Mesothelial cell of epicardium (in vitro differentiated cells): ENCODE measurements at places on chromosomes 6 and 20. TPM values are rescaled to one million over a fixed set of nuclear protein-coding genes. Genes with fewer than 3 reads are reported as not detected.

DNA sequence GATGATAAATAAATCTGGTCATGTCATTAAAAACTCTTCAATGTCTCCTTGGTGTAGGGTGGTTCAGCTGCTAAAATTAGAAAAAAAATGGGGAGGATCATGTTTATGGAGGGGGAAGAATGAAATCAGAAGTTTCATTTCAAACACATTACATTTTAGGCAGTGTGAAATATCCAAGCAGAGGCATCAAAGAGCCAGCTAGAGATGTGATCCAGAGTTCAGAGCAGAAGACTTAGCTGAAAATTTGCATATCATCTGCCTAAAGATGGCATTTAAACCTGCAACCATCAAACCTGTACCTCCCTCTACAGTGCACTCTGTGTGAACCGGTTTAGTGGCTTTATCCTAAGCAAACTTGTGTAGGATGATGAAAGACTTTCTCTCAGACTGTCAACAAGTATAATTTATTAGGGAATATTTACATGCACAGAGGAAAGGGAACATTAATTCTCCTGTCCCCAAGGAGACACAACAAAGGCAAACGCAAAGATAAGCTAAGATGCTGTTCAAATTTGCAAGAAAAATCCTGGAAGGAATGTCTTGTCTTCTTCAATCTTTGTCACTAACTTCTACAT lies 84.8 kb upstream of the PLEKHG1 start:
- H3K27me3 ChIP-seq, result no peaks in the 10 kb centered on the region
- DNase-seq, result no peak
- H3K36me3 ChIP-seq, result no peaks in the 10 kb centered on the region
- peak overlapping the region; percentile 3 for H3K4me3 ChIP-seq
- peak overlapping the region; percentile 85 for H3K27ac ChIP-seq

- no peaks in the 10 kb centered on the region for H3K4me1 ChIP-seq
- H3K27ac ChIP-seq, result no peak overlapping the region
- no peak overlapping the region for H3K4me3 ChIP-seq
- no peaks in the 10 kb centered on the region for H3K36me3 ChIP-seq
- no peak for DNase-seq
These were observed 16.8 kb upstream of the EEF1A1 start for GRCh38 chr6:73537677-73538076.

DNA sequence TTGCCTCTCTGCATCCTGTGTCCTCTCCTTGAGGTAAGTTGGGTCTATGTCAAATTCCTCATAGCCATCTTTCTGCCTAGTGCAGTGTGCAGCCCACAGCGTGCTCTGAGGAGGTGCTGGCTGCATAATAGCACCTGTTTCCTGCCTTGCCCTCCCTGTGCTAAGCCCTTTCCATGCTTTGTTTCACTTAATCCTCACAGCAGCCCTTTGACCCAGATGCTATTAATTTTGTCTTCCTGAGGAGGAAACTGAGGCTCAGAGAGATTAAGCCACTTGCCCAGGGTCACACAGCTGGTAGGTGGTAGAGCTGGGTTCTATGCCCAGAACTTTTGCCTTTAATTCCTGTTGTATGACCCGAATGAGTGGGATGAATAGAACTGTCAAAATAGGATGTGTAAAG lies 13.5 kb downstream of the FAM83D start:
- H3K4me3 ChIP-seq, result no peak overlapping the region
- no peaks in the 10 kb centered on the region for H3K27me3 ChIP-seq
- peaks cover 6% of the 10 kb centered on the region for H3K36me3 ChIP-seq
- no peak overlapping the region for H3K27ac ChIP-seq
- DNase-seq, result no peak
- peaks cover 6% of the 10 kb centered on the region for H3K4me1 ChIP-seq

DNA sequence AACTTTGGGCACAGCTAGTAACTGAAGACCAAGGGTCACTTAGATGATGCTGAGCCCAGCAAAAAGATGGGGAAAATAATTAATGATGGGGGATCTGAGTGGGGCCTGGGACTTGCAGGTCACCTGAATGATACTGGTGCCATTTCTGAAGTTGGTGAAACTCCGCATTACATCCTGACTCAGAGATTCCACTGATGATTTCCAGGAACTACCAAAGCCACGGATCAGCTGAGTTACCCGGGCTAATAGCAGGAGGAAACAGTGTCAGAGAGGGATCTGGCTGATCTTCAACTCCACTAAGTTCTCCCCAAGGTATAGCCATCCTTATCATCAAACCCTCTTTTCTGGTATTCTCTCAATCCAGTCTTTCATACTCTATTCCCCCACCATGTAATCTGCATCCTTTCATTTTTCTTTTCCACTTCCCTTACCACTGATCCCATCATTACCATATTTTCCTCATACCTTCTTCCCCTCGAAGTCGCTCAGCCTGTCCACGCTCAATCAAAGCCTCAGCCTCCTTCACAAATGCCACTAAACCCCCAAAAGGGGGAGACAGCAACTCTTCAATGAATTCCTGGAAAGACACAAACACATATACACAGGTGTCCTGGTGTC lies 20.2 kb downstream of the VPS52 start:
- no peak overlapping the region for H3K4me3 ChIP-seq
- DNase-seq, result no peak
- peaks cover 18% of the 10 kb centered on the region for H3K4me1 ChIP-seq
- peaks cover 25% of the 10 kb centered on the region for H3K36me3 ChIP-seq
- H3K27ac ChIP-seq, result no peak overlapping the region
- peaks cover 5% of the 10 kb centered on the region for H3K27me3 ChIP-seq

GRCh38 chr20:34579191-34579978 lies 20.9 kb downstream of the MAP1LC3A start:
- DNase-seq, result no peak
- H3K4me3 ChIP-seq, result no peak overlapping the region
- H3K27me3 ChIP-seq, result no peaks in the 10 kb centered on the region
- peaks cover 28% of the 10 kb centered on the region for H3K4me1 ChIP-seq
- peak overlapping the region; percentile 59 for H3K27ac ChIP-seq

DNA sequence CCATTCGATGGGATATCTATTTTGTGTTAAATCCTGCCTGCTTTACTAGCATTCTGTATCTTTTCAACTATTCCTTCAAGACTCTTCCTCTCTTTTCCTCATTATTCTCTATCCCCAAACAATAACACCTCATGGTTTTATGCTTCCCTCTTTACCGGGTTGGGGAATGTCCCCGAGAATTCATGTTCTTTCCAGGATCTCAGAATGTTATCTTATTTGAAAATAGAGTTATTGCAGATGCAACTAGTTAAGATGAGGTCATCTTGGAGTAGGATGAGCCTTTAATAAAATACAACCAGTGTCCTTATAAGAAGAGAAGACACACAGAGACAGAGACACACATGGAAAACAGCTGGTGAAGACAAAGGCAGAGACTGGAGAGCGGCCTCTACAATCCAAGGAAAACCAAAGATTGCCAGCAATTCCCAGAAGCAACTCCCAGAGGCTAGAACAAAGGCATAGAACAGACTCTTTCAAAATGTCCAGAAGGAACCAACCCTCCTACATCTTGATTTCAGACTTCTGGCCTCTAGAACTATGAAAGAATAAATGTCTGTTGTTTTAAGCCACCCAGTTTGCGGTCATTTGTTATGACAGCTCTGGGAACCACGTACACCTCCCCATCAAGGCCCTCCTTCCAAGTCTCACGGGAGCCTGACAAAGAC lies 126.8 kb upstream of the TNFAIP3 start:
- H3K27ac ChIP-seq, result no peak overlapping the region
- H3K36me3 ChIP-seq, result no peaks in the 10 kb centered on the region
- peaks cover 37% of the 10 kb centered on the region for H3K4me1 ChIP-seq

DNA sequence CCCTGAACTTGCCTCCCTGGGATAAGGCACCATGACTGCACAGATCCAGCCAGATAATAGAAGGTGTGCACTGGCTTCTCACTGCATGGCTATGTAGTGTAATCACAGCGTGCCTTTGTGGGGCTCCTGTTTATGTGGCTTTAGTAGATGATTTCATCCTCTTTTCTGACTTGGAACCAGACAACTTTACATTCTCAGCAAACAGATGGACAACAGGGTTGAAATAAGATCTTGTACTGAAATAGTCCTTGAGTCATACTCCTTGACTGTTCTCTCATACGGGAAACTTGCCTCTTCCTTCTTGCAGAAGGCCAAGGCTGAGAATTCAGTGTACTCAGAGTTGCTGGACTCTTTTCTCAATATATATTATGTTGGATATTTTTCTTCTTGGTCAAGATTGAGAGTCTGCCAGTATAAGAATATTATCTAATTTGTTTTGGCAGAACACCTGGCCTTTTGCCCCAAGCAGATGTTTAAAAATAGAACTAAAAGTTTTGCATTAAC lies 25.0 kb upstream of the RNF144B start:
- H3K36me3 ChIP-seq, result peaks cover 5% of the 10 kb centered on the region
- no peak for DNase-seq
- H3K27me3 ChIP-seq, result no peaks in the 10 kb centered on the region
- H3K4me1 ChIP-seq, result no peaks in the 10 kb centered on the region
- no peak overlapping the region for H3K27ac ChIP-seq

DNA sequence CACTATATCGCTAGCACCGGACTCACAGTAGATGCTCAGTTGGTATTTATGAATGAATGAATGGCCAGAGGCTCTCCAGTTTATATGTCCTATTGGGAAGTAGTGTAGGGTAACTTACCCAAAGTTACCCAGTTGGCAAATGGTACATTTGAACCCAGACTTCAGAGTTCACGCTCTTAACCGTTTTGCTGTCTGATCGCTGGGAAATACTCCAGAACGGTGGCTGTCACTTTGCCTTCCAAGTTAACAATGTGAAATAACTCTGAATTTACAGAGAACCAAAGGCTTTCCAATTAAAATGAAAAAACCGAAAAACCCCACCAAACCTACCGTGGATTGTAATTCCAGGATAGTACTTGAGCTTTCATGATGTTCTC lies 1.6 kb downstream of the VAPB start:
- peaks cover 28% of the 10 kb centered on the region for H3K4me1 ChIP-seq
- no peaks in the 10 kb centered on the region for H3K27me3 ChIP-seq
- peak overlapping the region; percentile 89 for H3K4me3 ChIP-seq
- H3K27ac ChIP-seq, result peak overlapping the region; percentile 97
- DNase-seq, result no peak

- H3K27me3 ChIP-seq, result peaks cover 13% of the 10 kb centered on the region
- no peak overlapping the region for H3K27ac ChIP-seq
- DNase-seq, result no peak
- no peak overlapping the region for H3K4me3 ChIP-seq
- H3K4me1 ChIP-seq, result no peaks in the 10 kb centered on the region
These were observed 49.5 kb upstream of the TFAP2D start for GRCh38 chr6:50663806-50664205.

DNA sequence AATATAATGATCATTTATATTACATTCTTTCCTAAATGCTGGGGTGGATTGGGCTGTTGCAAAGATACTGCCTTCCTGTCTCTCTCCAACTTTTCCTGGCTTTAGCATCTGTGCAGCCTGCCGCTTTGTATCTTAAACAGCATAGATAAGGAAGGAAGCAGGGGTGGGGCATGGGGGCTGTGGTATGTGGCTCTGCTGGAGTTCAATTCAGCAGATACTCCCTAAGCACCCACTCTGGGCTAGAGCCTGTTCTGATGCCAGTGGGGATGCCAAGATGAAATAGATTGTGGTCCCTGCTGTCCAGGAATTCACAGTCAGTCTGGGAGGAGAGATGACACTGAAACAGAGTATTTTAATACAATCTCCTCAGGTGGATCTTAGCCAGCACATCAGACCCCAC lies 56.8 kb downstream of the EIF2S2 start:
- H3K4me3 ChIP-seq, result no peak overlapping the region
- DNase-seq, result no peak
- H3K36me3 ChIP-seq, result peaks cover 3% of the 10 kb centered on the region
- no peak overlapping the region for H3K27ac ChIP-seq
- no peaks in the 10 kb centered on the region for H3K27me3 ChIP-seq

DNA sequence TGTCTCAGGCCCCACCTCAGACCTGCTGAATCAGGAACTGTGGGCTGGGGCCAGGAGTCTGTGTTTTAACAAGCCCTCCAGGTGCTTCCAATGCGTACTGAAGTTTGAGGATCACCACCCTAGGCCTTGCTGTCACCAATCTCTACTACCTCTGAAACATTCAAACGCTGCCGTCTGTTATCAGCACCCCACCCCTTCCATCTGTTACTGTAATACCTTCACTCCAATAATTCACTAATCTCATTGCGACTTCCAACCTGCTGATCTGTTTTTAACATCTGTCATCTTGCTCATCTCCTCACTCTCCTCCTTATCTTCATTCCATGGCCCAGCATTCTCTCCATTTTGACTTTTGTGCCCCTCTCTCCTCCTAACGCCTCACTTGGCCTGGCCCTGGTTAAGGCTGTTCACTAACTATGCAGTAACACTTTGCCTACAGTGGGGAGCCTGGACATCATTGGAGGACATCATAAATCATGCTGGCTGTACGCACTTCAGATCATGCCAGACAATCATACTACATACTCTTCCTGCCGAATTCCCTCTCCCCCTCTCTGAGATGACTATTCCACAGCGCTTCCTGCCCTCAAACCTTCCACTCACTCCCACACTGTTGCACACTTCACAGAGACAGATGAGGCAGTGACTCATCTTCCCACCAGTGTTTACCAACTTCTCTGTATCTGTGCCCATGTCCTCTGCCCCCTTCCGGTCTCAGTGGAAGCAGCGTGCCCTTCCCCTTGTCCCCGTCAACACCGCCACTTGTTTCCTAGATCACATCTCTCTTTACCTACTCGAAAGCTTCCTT lies 3.0 kb upstream of the GUCA1B start:
- no peak for DNase-seq
- H3K27ac ChIP-seq, result no peak overlapping the region
- H3K36me3 ChIP-seq, result peaks cover 15% of the 10 kb centered on the region

DNA sequence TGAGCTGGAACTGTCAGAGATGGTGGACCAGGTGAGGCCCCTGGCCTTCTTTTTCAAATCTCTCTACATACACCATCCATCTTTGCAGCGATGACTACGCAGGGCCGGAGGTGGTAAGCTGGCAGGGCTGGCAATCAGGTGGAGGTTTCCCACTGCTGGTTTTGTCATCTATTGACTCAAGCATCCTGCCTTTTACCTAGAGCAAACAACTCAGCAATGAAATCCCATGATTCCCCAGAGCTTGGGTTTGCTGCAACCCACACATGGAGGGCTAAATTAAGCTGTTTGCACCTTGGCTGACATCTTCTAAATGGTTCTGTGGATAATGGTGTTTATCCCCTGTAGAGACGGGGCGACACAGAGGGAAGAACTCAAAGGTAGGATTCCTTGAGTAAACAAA lies 170.2 kb downstream of the SCP2D1 start:
- DNase-seq, result no peak
- H3K27ac ChIP-seq, result no peak overlapping the region
- no peaks in the 10 kb centered on the region for H3K27me3 ChIP-seq
- H3K36me3 ChIP-seq, result no peaks in the 10 kb centered on the region

The ZNF451 gene
- 79.9 to 93.8 TPM (median 87.2 TPM) in 3 replicates for total RNA-seq

The WFDC2 gene
- total RNA-seq, result 57.8 to 61.9 TPM (median 61.3 TPM) in 3 replicates

The KCNQ5 gene
- 4.8 to 5.4 TPM (median 5.2 TPM) in 3 replicates for total RNA-seq

The SPATS1 gene
- total RNA-seq, result not detected in 3 replicates

The MATN4 gene
- 0.11 TPM in 1 of 3 replicates, not detected in the others for total RNA-seq

The NTSR1 gene
- total RNA-seq, result 0.36 to 0.71 TPM (median 0.54 TPM) in 3 replicates
